ENCODE measurements at places on chromosomes 12 and 14. TPM values are rescaled to one million over a fixed set of nuclear protein-coding genes. Genes with fewer than 3 reads are reported as not detected.
A peak's percentile ranks its signal among the peaks of the same experiment; 100 is the strongest.

DNA sequence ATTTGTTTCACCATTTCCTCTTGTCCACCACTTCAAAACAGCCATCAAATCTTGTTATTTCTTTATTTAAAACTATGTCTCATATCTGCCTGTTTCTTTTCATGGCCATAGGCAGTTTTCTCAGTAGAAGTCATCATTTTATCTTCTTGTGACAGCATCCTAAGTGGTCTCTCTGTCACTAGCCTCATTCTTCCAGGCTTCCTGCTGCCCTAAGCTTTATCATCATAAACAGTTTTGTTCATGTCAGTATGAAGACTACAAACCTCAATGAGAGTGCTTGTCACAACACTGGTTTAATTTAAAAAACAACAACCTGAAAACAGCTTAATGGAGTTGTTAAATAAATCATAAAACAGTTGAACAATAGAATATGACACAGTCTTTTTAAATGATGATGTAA is 387.8 kb upstream of the RPL10L start:
- no peak overlapping the region for H3K27ac ChIP-seq
- no peak overlapping the region for H3K4me3 ChIP-seq
- no peaks in the 10 kb centered on the region for H3K4me1 ChIP-seq
- H3K27me3 ChIP-seq, result no peaks in the 10 kb centered on the region
- no peaks in the 10 kb centered on the region for H3K36me3 ChIP-seq
- no peak for DNase-seq

DNA sequence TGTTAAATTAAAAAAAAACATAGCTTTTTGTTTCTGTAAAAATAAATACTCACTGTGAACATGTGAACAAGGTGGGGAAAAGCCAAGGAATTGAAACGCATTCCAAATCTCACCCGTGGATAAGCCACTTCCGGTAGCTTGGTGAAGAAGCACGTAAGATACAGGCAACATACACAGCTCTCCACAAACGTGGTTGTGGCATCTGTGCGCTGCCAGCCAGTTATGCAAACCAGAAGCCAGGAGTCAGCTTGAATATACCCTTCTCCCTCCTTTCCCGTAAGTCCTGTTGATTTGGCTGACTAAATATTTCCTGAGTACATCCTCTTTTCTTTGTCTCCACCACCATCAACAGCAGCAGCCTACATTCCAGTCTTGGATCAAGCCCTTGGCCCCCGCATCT is 486.2 kb downstream of the VRK1 start:
- H3K36me3 ChIP-seq, result no peaks in the 10 kb centered on the region
- H3K4me3 ChIP-seq, result no peak overlapping the region
- no peaks in the 10 kb centered on the region for H3K4me1 ChIP-seq
- H3K27ac ChIP-seq, result no peak overlapping the region
- DNase-seq, result no peak

DNA sequence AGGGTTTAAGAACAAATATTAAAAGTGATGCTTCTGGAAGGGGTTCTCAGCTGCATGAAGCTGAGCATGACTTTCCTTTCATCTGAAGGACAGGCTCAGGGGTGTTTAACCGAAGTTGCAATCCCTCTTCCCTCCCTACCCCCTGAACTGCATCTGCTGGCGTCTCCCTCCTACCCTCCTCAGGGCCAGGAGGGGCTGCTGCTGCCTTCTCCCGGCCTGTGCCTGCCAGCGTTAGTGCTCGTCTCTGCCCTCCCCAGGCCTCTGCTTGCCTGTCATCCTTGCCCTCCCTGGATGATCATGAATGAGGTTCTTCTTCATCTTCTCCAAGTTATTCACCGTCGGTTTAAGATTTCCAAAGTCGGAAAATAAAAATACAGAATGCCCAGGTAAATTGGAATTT is 12.2 kb downstream of the SMOC1 start:
- no peaks in the 10 kb centered on the region for H3K36me3 ChIP-seq
- no peak for DNase-seq
- H3K4me3 ChIP-seq, result no peak overlapping the region
- H3K27me3 ChIP-seq, result no peaks in the 10 kb centered on the region
- H3K27ac ChIP-seq, result no peak overlapping the region

OTOGL gene
- not detected for total RNA-seq

TEAD4 gene
- total RNA-seq, result 28.5 TPM

DNA sequence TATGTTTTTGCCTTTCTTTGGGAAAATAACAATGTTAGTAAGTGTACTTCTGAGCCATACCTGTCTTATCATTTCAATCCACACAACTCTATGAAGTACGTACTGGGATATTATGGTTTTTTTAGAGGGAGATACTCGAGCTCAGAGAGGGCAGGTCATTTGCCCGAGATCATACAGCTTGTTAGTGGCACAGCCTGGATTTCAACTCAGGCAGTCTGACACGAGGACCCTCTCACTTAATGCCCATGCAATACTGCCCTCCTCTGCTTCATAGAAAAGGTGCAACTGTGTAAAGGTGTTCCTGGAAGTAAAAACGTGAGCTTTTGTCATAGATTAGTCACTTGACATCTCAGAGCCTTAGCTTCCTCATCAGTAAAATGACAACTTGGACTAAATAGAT is 128.0 kb downstream of the NDUFA12 start:
- DNase-seq, result peak; percentile 27
- H3K27me3 ChIP-seq, result no peaks in the 10 kb centered on the region
- H3K4me1 ChIP-seq, result peaks cover 30% of the 10 kb centered on the region
- no peaks in the 10 kb centered on the region for H3K36me3 ChIP-seq

Measured in thyroid gland (tissue), 4 donors.